Lower leg skin (tissue), 4 donors: ENCODE measurements at places on chromosomes 2 and 18. TPM values are rescaled to one million over a fixed set of nuclear protein-coding genes. Genes with fewer than 3 reads are reported as not detected.
A peak's percentile ranks its signal among the peaks of the same experiment; 100 is the strongest.

The NOL4 gene
- 0.19 TPM for total RNA-seq

The DTNB gene
- total RNA-seq: 8.8 TPM

The REG3G gene
- total RNA-seq: not detected

- no peak for DNase-seq
These were observed 174.2 kb upstream of the OSR1 start for GRCh38 chr2:19532547-19533196.

- DNase-seq: no peak
These were observed 950 bp downstream of the KLHL30 start for GRCh38 chr2:238139196-238140039.

The SNTG2 gene
- 10.5 TPM for total RNA-seq

GRCh38 chr2:152874955-152875354 is 156.5 kb downstream of the ARL6IP6 start:
- DNase-seq: no peak

The ST6GAL2 gene
- total RNA-seq: 0.80 TPM

The ANKMY1 gene
- 18.0 TPM for total RNA-seq

GRCh38 chr2:200212862-200213425 is 93.5 kb upstream of the SPATS2L start:
- DNase-seq: no peak

DNA sequence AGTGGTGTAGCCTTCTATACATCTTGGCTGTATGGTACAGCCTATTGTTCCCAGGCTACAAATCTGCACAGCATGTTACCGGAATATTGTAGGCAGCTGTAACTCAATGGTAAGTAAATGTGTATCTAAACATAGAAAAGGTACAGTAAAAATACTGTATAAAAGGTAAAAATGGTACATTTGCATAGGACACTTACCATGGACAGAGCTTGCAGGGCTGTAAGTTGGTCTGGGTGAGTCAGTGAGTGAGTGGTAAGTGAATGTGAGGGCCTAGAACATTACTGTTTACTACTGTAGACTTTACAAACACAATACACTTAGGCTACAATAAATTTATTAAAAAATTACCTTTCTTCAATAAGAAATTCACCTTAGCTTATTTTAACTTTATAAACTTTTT is 3.7 kb upstream of the MRPS9 start:
- DNase-seq: no peak

DNA sequence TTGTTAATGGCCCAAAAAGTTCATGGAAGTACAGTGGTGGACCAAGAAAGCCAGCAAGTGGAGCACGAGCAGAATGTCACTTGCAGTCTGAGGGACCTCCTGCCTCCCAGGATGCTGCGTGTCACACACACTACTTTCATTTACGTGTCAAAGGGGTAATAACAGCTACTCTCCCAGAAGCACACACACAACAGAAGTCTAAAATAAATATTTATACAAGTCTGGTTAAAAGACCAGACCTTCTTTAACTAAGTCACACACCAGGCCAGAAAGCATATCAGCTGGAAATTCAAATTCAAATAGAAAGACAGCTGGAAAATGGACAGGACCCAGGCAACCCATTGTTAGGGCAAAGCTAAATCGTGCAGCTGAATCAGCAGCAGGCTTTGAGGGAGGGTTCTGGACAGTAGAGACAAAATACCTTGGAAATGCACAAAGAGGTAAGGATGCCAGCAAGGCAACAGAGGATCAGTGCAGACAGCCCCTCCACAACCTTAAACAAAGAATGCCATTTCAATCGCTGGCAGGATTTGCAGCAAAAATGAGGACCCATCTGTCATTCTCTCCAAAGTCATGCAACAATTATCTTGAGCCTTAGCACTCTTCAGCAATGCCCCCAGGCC is 160.5 kb downstream of the TMEM163 start:
- no peak for DNase-seq

DNA sequence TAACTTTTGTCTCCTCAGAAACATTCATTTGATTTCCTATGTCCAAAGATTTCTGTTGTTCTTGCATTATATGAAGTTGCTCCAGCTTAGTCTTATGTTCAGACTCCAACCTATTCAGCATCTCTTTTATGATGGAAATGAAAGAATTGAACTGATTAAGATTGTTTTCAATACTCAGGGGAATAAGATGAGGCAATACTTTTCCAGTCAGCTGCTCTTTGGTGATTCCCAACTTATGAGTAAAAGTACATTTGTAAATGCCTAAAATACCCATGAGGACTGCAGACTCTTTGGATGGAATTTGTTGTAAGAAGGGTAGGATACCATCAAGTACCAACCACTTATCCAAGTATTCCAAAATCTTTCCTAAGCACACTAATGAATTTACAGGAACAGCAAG is 39.8 kb downstream of the TRAK2 start:
- DNase-seq: no peak

GRCh38 chr2:38409156-38410102 is 32.4 kb upstream of the ATL2 start:
- peak; percentile 74 for DNase-seq

DNA sequence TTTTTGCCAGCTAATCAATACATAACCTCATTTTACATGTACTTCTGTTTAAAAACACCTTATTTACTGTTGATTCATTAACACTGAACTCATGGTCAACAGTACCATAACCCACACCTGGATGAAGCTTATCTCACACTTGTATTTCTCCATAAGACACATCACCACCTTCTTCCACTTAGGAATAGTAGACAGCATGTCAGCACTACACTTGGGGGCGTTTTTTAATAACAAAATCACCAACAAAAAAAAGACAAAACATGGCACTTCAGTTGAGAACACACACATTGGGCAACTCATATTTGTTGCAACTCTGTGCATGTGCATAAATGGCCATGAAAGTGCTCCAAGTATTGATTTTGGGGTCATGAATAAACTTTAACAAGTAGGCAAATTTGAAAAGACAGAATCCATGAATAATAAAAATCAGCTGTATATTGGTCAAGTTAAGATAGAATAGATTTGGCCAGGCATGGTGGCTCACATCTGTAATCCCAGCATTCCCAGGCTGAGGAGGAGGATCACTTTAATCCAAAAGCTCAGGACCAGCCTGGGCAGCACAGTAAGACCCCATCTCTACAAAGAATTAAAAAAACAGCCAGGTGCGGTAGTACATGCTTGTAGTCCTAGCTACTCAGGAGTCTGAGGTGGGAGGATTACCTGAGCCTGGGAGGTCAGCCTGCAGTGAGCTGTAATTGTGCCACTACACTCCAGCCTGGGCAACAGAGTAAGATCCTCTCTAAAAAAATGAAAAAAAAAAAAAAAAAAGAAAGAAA is 84.4 kb upstream of the SRD5A2 start:
- DNase-seq: no peak

The LONRF2 gene
- total RNA-seq: 2.6 TPM

GRCh38 chr2:189347540-189347939 is 93.7 kb upstream of the WDR75 start:
- peak; percentile 43 for DNase-seq

The ANKRD39 gene
- 14.7 TPM for total RNA-seq

- no peak for DNase-seq
These were observed 128.6 kb downstream of the ZNF532 start for GRCh38 chr18:58993260-58993659.

DNA sequence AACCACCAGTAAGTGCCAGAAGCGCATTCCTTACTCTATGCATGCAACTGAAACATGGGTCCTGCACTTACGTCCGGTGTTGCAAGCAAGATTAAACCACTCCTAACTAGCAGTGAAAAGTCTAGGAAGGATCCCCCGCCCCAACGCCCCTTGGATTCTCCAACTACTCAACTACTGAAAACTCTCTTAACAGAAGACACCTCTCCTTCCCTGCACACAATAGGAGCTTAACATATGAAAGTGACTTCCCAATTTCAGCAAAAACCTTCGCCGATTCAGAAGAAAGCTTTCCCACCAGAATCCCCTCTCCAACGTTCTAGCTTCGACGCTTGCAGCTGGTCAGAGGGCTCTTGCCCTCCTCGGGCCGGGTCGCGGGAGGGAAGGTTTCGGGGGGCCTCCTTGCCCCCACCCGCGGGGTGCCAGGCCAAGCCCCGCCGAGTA is 578 bp downstream of the IWS1 start:
- DNase-seq: peak; percentile 86

The PKP4 gene
- total RNA-seq: 40.3 TPM
